ENCODE measurements at places on chromosomes 11 and 22. TPM values are rescaled to one million over a fixed set of nuclear protein-coding genes. Genes with fewer than 3 reads are reported as not detected.

- DNase-seq = no peak
Measured at GRCh38 chr22:43889201-43889859, 2.5 kb downstream of the PNPLA5 start.

GRCh38 chr22:33465554-33465953, 407.4 kb upstream of the SYN3 start:
- DNase-seq = no peak

TEX12 gene
- 0.32 TPM for total RNA-seq

PATE4 gene
- total RNA-seq = not detected

CHADL gene
- 0.55 TPM for total RNA-seq

DNA sequence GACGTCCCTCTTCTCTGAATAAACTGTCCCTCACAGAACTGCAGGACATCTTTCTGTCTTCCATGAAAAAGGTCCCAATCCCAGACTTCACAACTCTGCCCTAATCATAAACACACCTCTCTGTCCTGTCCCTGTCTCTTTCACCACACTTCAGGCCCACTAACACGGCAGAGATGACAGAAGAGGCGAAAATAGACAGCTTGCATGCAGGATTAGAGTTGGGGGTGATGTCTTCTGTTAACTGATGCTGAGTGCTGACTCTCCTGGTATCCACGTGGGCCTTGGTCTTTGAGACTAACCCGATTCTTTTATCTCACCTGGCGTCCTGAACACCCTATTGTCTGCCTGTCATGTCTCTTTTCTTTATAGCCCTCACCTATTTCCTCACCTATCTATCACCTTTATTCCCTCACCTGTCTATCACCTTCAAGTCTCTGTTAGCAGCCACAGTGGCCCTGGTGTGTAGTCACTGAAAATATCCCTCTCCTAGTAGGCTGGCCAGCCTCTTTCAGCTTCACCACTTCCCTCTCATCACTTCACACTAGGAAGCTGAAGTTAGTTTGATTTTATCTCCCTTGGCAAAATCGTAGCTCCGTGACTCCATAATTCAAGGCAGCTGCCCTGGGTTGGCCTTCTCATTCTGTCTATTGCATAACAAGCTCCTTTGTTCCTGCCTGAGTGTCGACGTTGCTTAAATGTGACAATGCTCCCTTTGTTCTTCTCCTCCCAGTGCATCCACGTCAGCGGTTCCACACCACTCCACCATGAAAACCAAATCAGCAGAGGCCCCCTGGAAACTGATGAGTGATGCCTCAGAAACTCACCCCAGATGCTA, 30.6 kb upstream of the DRD2 start:
- DNase-seq = no peak

DNA sequence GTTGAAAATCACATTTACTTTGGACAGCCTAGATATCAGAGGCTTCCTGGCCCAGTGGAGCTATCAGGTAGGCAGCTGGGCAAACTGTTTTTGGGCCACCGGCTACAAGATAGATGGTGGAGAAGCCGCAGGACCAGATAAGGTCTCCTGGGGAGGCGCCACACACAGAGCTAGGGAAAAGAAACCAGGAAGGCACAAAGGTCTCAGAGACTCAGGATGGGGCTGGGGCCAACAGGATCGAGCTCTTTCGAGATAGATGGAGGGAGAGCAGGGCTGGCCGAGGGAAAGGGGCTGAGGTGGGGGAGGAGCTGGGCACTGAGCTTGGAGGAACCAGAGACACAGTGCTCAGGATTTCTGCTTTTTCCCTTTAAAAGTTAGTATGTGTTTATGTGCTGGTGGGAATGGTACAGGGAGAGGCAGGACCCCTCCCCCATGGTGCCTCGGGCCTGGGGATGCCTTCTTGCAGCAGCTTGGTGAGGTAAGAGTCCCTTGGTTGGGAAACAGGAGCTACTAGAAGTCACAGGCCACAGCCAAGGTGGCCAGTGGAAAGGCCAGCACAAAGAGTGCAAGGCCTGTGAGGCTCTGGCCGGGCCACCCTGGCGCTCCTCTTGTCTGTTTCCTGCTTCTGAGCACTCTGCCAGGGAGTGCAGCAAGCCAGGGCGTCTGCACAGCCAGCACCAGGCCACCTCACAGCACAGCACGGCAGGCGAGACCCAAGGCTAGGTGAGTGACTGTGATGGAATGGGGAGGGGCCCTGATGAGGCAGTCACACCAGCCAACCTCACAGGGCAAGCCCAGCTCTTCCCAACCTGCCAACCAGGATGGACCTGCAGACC, 11.5 kb upstream of the NAP1L4 start:
- DNase-seq = no peak
